ENCODE measurements at places on chromosomes 12 and 14. TPM values are rescaled to one million over a fixed set of nuclear protein-coding genes. Genes with fewer than 3 reads are reported as not detected.

- DNase-seq: no peak
Observed at GRCh38 chr12:104226672-104227071, 11.1 kb downstream of the TXNRD1 start.

DNA sequence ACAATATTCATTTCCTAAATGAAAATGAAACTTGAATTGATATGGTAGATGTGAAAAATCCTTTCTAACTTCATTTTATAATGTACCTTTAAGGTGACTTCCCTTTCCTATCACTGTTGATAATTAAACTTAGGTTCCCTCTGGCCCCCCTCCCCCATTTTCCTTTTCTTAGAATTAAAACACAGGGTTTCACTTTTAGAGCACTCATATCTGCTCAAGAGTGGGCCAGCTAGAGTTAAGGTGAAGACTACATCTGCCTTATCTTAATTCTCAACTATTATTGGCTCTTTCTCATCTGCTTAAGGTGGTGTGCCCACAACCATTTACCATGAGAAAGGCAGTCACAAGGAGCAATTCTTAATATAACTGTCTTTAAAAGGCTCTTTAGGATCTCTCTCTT, 49.7 kb downstream of the LIN52 start:
- DNase-seq: no peak

IL23A gene
- total RNA-seq: 0.27 TPM

- DNase-seq: no peak
Observed at GRCh38 chr14:72519543-72519942, 374.4 kb downstream of the DPF3 start.

DNA sequence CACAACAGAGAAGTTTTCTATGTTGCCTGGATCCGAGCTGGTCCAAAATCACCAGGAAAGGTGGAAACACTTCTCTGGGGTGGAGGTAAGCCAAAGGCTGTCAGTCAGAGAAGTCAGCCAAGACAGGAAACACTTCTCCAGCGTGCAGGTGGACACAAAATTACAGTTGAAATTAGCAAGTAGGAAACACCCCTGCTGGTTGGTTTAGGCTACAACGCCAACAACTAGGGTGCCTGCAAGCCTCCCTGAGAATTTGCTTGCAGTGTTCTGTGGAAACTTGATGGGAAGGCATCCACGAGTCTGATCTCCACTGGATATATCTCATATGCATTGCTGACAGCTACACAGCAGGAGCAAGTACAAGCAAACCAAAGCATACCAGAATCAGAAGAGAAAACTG, 600.5 kb downstream of the RERGL start:
- no peak for DNase-seq
